Glutamatergic neuron (in vitro differentiated cells): ENCODE measurements at places on chromosomes 13 and 19.

GRCh38 chr19:46615966-46616365 lies 8.9 kb downstream of the PTGIR start:
- peak overlapping the region; percentile 72 for H3K27ac ChIP-seq
- no peak overlapping the region for H3K4me3 ChIP-seq
- DNase-seq = no peak

GRCh38 chr19:19269952-19270694 lies 3.0 kb downstream of the TM6SF2 start:
- H3K36me3 ChIP-seq = no peaks in the 10 kb centered on the region
- H3K27me3 ChIP-seq = peaks cover 20% of the 10 kb centered on the region
- H3K4me3 ChIP-seq = no peak overlapping the region

GRCh38 chr13:44903574-44903985 lies 85.7 kb downstream of the NUFIP1 start:
- H3K36me3 ChIP-seq = peaks cover 5% of the 10 kb centered on the region
- no peak overlapping the region for H3K4me3 ChIP-seq
- no peak overlapping the region for H3K27ac ChIP-seq
- peaks cover 7% of the 10 kb centered on the region for H3K27me3 ChIP-seq
- no peak for DNase-seq

- H3K36me3 ChIP-seq = no peaks in the 10 kb centered on the region
- no peaks in the 10 kb centered on the region for H3K4me1 ChIP-seq
- no peak overlapping the region for H3K4me3 ChIP-seq
These were observed 438.1 kb downstream of the FGF9 start for GRCh38 chr13:22108979-22109378.

DNA sequence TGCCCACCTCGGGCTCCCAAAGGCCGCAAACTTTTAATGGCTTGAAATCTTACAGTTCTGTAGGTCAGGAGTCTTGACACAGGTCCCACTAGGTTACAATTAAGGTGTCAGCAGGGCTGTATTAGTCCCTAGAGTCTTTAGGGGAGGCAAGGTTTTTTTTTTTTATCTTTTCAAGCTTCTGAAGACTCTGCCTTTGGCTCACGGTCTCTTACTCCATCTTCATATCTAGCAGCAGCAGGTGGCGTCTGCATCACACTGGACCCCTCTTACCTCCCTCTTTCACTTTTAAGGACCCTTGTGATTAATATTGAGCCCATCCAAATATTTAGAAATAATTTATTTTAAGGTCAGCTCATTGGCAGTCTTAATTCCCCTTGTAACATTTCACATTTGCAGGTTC lies 11.6 kb downstream of the MIR17HG start:
- H3K27me3 ChIP-seq = no peaks in the 10 kb centered on the region
- H3K4me3 ChIP-seq = no peak overlapping the region
- peaks cover 4% of the 10 kb centered on the region for H3K4me1 ChIP-seq
- no peak for DNase-seq
- no peaks in the 10 kb centered on the region for H3K36me3 ChIP-seq

GRCh38 chr19:17996826-17997316 lies 11.1 kb upstream of the ARRDC2 start:
- no peak overlapping the region for H3K4me3 ChIP-seq
- H3K27ac ChIP-seq = no peak overlapping the region
- peaks cover 10% of the 10 kb centered on the region for H3K27me3 ChIP-seq

GRCh38 chr13:39335721-39336120 lies 267.3 kb downstream of the LHFPL6 start:
- H3K27me3 ChIP-seq = peaks cover 9% of the 10 kb centered on the region
- no peak overlapping the region for H3K27ac ChIP-seq
- H3K4me1 ChIP-seq = no peaks in the 10 kb centered on the region
- DNase-seq = no peak

DNA sequence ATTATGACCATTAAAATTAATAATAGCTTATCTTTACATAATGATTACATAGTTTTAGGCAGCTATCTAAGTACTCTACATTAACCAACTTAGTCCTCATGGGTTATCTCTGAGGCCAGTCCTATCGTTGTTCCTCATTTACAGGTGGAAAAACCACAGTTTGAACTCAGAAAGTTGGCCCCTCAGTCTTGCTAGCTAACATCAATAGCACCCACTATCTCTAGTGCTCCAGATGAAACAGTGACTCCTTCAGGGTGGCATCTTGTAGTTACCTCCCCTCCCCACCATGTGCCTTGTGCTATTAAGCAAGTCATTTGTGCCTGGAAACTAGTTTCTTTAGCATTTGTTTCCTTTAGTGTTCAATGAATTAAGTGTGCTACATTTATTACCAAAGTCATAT lies 1086.7 kb downstream of the EFNB2 start:
- no peak overlapping the region for H3K4me3 ChIP-seq
- no peak overlapping the region for H3K27ac ChIP-seq
- H3K36me3 ChIP-seq = no peaks in the 10 kb centered on the region
- peaks cover 2% of the 10 kb centered on the region for H3K27me3 ChIP-seq
- no peaks in the 10 kb centered on the region for H3K4me1 ChIP-seq

- H3K27ac ChIP-seq = no peak overlapping the region
- H3K4me1 ChIP-seq = peaks cover 2% of the 10 kb centered on the region
- H3K4me3 ChIP-seq = no peak overlapping the region
- peaks cover 1% of the 10 kb centered on the region for H3K27me3 ChIP-seq
- DNase-seq = no peak
These were observed 4.6 kb upstream of the SLC25A30 start for GRCh38 chr13:45422731-45423292.

DNA sequence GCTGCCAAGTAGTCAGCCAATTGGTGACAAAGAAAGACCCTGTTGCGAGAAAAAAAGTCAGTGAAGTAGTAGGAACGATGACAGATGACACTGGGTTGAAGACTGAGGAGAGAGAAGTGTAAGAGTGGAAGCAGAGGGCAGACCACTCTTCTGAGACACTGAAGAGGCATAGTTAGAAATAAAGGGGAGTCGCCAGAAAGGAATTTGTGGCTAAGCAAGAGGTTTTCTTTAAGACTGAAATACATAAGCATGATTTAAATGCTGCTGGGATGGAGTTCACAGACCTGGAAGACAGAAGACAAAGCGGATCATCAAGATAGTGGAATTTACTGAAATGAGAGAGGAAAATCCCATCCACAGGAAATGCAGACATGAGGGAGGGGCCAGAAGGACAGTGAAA lies 56.2 kb upstream of the USPL1 start:
- no peak overlapping the region for H3K4me3 ChIP-seq
- DNase-seq = no peak
- no peaks in the 10 kb centered on the region for H3K4me1 ChIP-seq
- no peaks in the 10 kb centered on the region for H3K27me3 ChIP-seq
- no peak overlapping the region for H3K27ac ChIP-seq

DNA sequence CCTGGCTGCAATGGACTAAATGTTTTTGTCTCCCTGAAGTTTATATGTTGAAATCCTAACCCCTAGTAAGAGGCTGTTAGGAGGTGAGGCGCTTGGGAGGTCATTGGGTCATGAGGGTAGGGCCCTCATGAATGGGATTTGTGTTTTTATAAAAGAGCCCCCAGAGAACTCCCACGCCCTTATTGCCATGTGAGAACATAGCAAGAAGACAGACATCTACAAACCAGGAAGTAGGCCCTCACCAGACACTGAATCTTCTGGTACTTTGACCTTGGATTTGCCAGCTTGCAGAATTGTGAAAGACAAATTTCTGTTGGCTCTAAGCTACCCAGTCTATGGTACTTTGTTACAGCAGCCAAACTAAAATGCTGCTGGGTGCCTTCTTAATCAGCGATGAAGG lies 96.1 kb upstream of the SPATA13 start:
- H3K4me3 ChIP-seq = no peak overlapping the region
- H3K4me1 ChIP-seq = peaks cover 3% of the 10 kb centered on the region
- H3K27me3 ChIP-seq = peaks cover 5% of the 10 kb centered on the region
- no peak overlapping the region for H3K27ac ChIP-seq
- no peak for DNase-seq
- no peaks in the 10 kb centered on the region for H3K36me3 ChIP-seq

DNA sequence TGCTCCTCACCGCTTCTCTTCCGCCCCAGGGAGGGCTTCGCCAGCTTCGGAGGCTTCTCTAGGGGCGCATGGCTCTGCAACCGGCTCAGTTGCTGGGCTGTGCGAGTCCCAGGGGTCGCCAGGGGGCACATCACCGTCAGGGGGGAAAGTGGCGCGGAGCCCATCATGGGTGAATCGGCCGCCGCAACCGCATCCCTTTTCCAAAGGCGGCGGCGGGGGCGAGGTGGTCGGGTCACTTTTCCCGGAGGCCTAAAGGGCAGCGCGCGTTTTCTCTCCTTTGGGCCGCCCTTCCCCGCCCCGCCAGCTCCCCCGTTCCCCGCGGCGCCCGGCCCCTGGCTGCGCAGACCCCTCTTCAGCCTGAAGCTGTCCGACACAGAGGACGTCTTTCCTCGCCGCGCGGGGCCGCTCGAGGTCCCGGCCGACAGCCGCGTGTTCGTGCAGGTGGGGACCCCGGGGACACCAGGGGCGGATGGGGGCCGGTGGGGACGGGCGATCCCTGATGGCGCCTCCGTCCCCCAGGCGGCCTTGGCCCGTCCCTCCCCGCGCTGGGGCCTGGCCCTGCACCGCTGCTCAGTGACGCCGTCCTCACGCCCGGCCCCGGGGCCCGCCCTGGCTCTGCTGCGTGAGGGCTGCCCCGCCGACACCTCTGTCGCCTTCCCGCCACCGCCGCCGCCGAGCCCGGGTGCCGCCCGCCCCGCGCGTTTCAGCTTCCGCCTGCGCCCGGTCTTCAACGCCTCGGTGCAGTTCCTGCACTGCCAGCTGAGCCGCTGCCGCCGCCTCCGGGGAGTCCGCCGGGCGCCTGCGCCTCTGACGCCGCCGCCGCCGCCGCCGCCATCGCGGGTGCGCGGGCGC lies 1.7 kb downstream of the TGFBR3L start:
- H3K4me1 ChIP-seq = peaks cover 2% of the 10 kb centered on the region
- no peaks in the 10 kb centered on the region for H3K36me3 ChIP-seq
- DNase-seq = peak; percentile 68
- H3K4me3 ChIP-seq = no peak overlapping the region
- H3K27me3 ChIP-seq = peaks cover 18% of the 10 kb centered on the region

- no peaks in the 10 kb centered on the region for H3K36me3 ChIP-seq
- H3K27me3 ChIP-seq = no peaks in the 10 kb centered on the region
- H3K4me1 ChIP-seq = peaks cover 6% of the 10 kb centered on the region
- no peak overlapping the region for H3K27ac ChIP-seq
These were observed 91.7 kb downstream of the SERP2 start for GRCh38 chr13:44465318-44465717.

DNA sequence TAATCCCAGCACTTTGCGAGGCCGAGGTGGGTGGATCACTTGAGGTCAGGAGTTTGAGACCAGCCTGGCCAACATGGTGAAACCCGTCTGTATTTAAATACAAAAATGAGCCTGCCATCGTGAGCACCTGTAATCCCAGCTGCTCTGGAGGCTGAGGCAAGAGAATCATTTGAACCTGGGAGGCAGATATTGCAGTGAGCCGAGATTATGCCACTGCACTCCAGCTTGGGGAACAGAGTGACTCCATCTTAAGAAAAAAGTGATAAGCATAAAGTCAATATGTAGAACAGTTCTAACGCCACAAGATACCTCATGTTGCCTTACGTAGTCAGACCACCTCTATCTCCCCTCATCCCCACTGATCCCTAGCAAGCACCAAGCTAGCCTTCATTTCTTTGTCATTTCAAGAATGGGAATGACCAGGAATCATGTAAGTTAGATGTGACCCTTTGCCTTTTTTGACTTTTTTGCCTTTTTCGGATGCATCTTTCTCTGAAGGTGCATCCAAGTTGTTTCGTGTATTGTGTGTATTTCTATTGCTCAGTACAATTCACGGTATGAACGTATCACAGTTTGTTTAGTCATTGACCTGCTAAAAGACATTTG lies 6.4 kb downstream of the RPL21 start:
- peaks cover 4% of the 10 kb centered on the region for H3K36me3 ChIP-seq
- DNase-seq = no peak
- no peak overlapping the region for H3K4me3 ChIP-seq
- peaks cover 1% of the 10 kb centered on the region for H3K27me3 ChIP-seq
- H3K27ac ChIP-seq = no peak overlapping the region

GRCh38 chr13:79445968-79446645 lies 34.8 kb upstream of the NDFIP2 start:
- no peaks in the 10 kb centered on the region for H3K27me3 ChIP-seq
- DNase-seq = no peak
- no peaks in the 10 kb centered on the region for H3K36me3 ChIP-seq
- no peak overlapping the region for H3K27ac ChIP-seq

DNA sequence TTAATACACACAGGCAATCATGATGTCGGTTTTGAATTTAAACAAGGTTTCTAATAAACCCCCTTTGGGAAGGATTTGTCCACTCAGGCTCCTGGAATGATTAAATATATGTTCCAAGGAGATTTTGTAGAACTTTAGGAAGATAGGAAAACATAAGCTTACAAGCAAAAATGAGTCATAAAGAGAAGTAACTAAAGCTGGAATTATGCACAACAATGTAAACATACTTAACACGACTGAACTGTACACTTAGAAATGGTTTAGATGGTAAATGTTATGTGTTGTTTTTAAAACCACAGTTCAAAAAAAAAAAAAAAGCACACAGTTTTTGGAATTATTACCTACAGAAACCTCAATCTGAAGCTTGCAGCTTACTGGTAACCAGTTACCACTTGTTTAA lies 304.4 kb downstream of the NALCN start:
- H3K36me3 ChIP-seq = no peaks in the 10 kb centered on the region
- no peak overlapping the region for H3K27ac ChIP-seq
- no peak overlapping the region for H3K4me3 ChIP-seq
- DNase-seq = no peak
- H3K27me3 ChIP-seq = no peaks in the 10 kb centered on the region
- no peaks in the 10 kb centered on the region for H3K4me1 ChIP-seq

GRCh38 chr19:31390711-31391110 lies 41.5 kb upstream of the TSHZ3 start:
- H3K4me3 ChIP-seq = peak overlapping the region; percentile 81
- DNase-seq = no peak
- H3K27me3 ChIP-seq = peaks cover 7% of the 10 kb centered on the region
- H3K4me1 ChIP-seq = peaks cover 21% of the 10 kb centered on the region
- H3K27ac ChIP-seq = no peak overlapping the region

DNA sequence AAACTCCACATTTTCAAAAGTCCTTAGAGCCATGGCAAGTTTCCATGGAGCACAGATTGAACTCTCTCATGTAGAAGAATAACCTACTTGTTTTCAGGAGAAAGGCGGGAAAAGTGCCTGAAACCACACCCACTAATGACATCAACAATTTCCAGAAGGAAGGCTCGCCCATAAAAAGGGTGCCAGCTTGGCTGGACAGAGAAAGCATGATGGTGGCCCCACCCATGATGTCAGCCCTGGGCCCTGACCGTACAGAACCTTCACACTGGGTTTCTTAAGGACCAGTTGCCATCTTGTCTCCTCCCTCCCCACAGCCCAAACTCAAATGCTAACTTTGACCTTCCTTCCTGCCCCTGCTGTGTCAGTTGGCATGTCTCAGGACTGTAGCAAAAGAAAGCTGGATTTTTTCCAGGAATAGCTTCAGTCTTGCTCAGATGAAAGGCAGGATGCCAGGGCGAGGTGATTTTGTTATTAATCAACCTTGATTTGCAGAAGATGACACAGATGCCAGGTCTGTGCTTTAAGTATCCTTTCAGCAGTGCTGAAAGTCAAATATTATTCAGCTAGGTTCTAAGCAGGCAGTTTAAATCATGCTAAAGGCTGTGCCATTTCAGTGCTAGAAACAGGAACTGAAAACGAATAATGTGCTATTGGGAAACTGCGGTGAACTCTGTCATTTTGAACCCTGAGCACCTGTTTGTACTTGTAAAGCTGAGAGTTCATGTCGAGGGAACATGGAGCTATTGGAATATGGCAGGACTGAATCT lies 89.5 kb upstream of the RFC3 start:
- H3K4me3 ChIP-seq = no peak overlapping the region
- H3K36me3 ChIP-seq = no peaks in the 10 kb centered on the region
- no peak for DNase-seq
- H3K27me3 ChIP-seq = no peaks in the 10 kb centered on the region
- H3K4me1 ChIP-seq = peaks cover 3% of the 10 kb centered on the region
